ENCODE measurements at places on chromosomes 3 and 15.

DNA sequence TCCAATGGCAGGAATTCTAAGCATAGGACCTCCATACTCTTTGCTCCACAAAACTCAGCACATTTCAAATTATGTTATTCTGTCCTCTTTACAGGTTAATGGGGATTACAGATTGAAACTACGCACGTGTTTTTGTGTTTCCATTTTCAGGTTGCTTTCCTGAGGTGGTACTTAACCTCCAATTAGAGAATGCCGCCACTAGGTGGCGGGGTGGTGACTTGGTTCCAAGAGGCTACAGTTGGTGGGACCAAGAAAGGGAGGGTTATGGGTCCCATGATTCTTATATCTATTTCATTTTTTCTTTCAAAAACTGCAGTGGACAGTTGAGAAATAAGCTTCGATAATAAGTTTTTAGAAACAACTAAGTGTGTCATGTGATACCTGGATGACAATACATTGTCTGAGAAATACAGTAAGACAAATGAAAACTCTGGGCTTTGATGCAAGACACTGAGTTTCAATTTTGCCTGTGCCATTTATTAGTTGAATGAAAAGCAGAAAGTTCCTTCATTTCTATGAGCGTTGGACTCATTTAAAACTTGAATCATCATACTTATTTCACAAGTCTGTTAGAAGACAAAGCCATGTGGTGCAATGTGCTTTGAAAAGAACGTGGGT lies 539.0 kb downstream of the FGF12 start:
- peak; percentile 21 for DNase-seq

DNA sequence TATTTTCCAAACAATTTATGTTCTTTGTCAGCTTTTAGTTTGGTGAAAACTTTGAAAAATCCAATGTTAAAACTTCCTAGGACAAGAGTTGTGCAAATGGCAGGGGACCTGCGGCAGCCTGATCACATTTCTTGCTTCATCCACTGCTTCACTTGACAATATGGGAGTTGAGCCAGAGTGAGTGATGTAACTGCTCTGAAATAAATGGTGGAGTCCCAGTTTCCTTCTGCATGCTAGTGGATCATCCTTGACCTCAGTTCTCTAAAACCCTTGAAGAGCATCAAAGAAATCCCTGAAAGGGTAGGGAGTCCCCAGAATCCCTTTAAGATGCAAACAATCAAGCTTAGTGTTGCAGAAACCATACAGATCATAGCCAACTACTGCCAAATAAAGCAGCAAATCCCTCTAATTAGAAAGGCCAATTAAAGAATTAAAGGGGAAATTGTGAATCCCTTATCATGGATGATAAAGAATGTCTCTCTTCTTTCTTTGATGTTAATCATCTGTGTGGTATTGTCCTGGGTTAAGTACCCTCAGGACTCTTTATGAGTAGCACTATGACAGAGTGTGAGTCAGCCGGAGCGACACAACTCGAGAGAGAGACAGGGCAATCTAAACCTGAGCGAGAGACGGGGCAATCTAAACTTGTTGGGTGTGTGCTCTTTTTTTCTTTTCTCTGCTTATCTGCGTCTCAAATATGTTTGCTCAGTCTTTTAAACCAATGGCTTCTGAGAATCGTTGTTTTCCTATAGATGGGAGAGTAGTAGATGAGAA lies 41.8 kb upstream of the GAP43 start:
- DNase-seq, result no peak

DNA sequence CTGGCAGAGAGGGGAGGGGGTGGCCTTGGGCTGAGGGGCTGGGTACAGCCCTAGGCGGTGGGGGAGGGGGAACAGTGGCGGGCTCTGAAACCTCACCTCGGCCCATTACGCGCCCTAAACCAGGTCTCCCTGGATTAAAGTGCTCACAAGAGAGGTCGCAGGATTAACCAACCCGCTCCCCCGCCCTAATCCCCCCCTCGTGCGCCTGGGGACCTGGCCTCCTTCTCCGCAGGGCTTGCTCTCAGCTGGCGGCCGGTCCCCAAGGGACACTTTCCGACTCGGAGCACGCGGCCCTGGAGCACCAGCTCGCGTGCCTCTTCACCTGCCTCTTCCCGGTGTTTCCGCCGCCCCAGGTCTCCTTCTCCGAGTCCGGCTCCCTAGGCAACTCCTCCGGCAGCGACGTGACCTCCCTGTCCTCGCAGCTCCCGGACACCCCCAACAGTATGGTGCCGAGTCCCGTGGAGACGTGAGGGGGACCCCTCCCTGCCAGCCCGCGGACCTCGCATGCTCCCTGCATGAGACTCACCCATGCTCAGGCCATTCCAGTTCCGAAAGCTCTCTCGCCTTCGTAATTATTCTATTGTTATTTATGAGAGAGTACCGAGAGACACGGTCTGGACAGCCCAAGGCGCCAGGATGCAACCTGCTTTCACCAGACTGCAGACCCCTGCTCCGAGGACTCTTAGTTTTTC lies 4.9 kb downstream of the ISL2 start:
- DNase-seq, result peak; percentile 4

DNA sequence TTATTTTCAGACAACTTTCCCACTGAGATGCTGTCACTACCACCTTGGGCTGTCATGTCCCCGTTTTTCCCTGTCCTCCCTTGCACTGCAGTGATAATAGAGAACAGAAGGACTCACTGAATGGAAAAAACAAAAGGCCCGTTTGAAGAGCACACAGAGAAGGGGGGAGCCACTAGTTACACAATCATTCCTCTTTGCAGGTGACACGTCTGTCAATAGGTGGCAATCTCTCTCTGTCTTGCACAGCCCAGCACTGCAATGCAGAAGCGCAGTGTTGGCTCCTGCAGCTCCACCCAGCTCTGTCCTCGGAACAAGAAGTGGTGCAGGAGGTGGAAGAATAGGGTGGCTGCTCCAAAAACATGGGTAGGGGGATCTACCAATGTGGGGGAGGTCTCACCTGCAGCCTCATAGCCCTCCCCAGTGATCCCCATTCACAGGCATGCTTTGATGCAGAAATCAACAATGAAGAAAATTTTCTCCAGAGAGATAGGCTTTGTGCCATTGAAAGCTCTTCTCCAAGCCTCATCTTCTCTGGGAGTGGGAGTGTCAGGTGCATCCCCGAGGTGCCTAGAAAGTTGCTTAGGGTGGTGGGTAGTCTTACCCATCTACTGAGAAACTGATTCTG lies 31.8 kb downstream of the FSTL1 start:
- peak; percentile 31 for DNase-seq

DNA sequence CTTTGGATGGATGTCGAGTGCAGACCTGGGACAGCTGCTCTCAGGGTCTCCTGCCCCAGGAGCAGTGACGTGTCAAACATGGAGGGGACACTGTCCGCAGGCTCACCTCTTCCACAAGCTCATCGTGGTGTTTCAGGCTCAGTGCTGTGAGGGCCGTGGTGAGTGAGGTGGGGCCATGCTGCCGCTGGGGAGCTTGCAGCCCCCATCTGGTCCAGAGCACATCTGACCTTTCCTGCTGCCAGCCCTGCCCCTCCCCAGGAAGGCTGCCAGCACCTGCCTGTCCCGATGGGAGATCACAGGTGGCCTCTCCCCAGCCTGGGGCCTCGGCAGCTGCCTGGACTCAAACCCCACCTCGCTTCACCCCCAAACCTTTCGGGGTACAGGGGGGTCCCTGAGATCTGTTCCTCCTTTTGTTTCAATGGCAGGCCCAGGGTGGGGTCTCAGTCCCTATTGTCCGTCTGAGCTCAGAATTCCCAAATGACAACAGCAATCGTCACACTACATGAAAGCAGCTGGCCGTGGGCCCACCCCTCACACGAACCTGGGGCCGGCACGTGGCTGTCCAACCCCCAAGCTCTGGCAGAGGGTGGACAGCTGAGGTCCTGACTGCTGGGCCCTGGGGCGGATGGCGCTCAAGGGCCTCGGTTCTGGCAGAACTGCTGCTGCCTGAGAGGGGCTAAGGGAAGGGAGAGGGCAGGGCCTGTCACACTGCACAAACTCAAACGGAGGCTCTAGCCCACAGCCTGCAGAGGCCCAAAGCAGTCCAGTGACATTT lies 65.0 kb upstream of the RPL32 start:
- DNase-seq, result no peak

- no peak for DNase-seq
Observed at GRCh38 chr3:5184499-5184898, 3.0 kb upstream of the EDEM1 start.

GRCh38 chr3:181718369-181718768 lies 6.6 kb downstream of the SOX2 start:
- no peak for DNase-seq

- DNase-seq, result peak; percentile 7
Observed at GRCh38 chr3:186235554-186235953, 126.5 kb downstream of the DGKG start.

- DNase-seq, result no peak
Observed at GRCh38 chr3:33428734-33429133, 11.5 kb downstream of the UBP1 start.
